ENCODE measurements at places on chromosomes 2 and 18.

- DNase-seq: no peak
Measured at GRCh38 chr18:46868169-46868921, 49.0 kb downstream of the PIAS2 start.

DNA sequence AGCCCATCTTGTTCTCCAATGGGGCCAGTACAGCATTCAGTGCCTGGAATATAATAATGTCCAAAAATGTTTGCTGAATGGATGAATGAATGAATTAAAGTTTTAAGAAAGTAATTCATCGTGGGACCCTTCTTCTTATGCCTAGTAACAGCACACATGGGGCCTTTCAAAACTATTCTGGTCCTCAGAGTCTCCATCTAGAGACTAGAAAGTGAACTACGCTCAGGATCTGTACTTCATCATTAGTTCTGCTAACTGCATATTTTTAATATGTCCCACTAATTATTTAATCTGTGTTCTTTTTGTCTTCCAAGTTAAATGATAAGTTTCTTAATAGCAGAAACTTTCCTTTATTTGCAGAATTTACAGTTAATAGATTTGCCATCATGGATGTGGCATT lies 172.5 kb downstream of the SMAD2 start:
- DNase-seq: no peak

DNA sequence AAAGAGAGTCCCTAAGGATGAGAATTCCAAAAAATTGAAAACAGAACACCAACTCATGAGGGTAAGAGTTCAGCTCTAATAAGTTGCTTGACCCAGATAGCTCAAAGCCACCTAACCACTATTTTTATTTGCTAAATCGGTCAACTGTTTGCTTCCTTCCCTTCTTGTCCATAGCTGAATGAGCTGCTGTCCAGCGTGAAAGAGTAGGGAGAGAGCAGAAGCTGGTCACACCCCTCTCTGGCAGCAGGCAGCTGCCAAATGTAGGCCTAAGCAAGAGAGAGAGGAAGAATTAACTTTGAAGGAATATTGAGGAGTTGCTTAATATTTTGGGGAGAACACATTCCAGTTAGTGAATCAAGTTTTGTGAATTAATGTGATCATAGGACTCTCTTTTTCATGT lies 25.9 kb downstream of the AQP4 start:
- DNase-seq: no peak

- DNase-seq: peak; percentile 75
Measured at GRCh38 chr18:13289481-13290205, 71.1 kb downstream of the LDLRAD4 start.

DNA sequence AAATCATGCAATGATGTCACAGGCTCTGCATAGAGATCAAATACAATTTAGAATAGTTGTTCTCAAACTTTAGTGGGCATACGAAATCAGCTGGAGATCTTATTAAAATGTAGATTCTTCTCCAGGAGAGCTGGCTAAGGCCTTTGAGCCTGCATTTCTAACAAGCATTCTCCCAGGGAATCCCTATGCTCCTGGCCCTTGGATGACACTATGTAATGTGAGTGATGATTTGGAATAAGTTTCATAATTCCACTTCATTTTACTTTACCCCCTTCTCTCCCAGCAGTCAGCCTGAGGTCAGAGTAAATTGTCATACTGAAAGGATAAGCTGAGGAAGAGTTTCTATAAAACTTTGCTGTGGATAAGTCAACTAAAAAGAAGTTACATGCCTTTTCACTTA lies 189.1 kb downstream of the UBE2E3 start:
- peak; percentile 24 for DNase-seq

DNA sequence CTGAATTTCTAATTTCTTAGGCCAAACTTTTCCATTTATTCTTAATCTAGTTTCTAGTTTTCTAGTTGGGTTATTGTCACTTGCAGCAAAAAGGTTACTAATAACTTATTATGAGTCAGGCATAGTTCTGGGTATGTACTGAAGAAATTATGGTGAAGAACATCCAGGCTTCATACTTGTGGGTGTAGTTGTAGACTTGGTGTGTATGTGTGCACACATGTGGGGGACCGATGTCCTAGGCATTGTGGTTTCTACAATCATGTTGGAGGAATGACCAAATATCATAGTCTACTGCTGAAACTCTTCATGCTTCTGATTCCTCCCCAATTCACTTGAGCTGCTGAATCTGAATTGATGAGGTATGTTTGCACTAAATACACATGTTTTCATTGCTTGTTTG lies 141.2 kb downstream of the PMAIP1 start:
- peak; percentile 82 for DNase-seq

DNA sequence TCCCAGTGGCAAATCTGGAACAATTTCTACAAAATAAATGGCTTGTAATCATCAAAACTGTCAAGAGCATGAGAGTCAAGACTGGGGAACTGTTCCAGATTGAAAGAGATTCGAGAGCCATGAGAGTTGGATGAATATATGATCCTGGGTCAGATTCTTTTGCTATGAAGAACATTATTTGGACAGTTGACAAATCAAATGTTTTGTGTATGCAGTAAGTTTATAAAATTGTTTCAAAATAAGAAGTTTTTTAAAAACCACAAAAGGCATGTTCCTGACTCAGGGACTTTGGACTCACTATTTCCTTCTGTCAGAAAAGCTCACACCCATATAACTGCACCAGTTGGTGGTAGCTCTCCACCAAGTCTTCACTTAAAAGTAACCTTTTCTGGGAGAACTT lies 38.5 kb downstream of the ROCK2 start:
- DNase-seq: peak; percentile 91

DNA sequence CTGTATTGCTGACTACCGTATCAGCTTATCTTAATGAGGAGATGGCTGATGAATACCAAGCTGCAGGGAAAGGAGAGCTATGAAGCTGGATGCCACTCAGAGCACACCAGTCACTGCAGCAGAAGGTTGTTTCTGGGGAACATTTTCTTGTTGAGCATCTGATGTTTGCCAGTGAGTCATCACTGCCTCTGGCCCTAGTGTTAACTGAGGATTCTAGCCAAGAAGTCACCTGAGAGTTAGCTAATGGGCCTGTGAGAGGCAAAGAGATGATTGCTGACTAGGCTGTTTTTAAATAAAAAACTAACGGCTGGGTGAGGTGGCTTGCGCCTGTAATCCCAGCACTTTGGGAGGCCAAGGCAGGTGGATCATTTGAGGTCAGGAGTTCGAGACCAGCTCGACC lies 37.9 kb downstream of the CCDC150 start:
- DNase-seq: no peak

Measured in fibroblast of skin of scalp (primary cell).